Mesothelial cell of epicardium (in vitro differentiated cells): ENCODE measurements at places on chromosomes 6 and 20. TPM values are rescaled to one million over a fixed set of nuclear protein-coding genes. Genes with fewer than 3 reads are reported as not detected.

- no peaks in the 10 kb centered on the region for H3K36me3 ChIP-seq
- DNase-seq: no peak
- peak overlapping the region; percentile 51 for H3K27ac ChIP-seq
- H3K4me3 ChIP-seq: peak overlapping the region; percentile 16
Observed at GRCh38 chr6:11688425-11688709, 90.2 kb downstream of the ADTRP start.

- H3K27ac ChIP-seq: peak overlapping the region; percentile 79
- H3K4me3 ChIP-seq: no peak overlapping the region
- H3K36me3 ChIP-seq: peaks cover 18% of the 10 kb centered on the region
- no peak for DNase-seq
- peaks cover 13% of the 10 kb centered on the region for H3K4me1 ChIP-seq
Observed at GRCh38 chr6:111357705-111358104, 125.3 kb downstream of the REV3L start.

DNA sequence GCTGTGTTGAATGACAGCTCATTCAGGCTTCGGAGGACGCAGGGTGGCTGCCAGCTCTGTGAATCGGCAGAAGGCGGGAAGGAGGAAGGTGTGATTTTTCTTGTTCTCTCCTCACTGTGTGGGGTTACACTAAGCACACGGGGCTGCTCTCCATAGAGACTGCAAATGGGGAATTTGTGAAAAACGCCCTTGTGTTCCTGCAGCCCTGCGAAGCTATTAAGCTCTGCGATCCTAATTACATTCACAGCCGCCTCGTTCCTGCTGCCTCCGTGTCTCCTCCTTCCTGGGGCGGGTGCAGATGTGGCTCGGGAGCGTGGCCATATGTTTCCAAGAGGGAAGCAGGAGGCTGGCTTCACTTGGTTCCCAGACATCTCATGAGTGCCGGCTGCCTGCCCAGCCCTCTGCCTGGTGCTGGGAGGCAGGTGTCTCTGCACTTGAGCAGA is 124.0 kb downstream of the TOX2 start:
- no peaks in the 10 kb centered on the region for H3K36me3 ChIP-seq
- DNase-seq: no peak
- H3K27ac ChIP-seq: no peak overlapping the region
- H3K4me1 ChIP-seq: no peaks in the 10 kb centered on the region
- H3K4me3 ChIP-seq: no peak overlapping the region
- peaks cover 71% of the 10 kb centered on the region for H3K27me3 ChIP-seq

GRCh38 chr6:90401933-90402830 is 105.5 kb upstream of the BACH2 start:
- no peak overlapping the region for H3K27ac ChIP-seq
- no peak for DNase-seq
- H3K36me3 ChIP-seq: no peaks in the 10 kb centered on the region
- no peak overlapping the region for H3K4me3 ChIP-seq
- H3K27me3 ChIP-seq: no peaks in the 10 kb centered on the region
- peaks cover 23% of the 10 kb centered on the region for H3K4me1 ChIP-seq

DNA sequence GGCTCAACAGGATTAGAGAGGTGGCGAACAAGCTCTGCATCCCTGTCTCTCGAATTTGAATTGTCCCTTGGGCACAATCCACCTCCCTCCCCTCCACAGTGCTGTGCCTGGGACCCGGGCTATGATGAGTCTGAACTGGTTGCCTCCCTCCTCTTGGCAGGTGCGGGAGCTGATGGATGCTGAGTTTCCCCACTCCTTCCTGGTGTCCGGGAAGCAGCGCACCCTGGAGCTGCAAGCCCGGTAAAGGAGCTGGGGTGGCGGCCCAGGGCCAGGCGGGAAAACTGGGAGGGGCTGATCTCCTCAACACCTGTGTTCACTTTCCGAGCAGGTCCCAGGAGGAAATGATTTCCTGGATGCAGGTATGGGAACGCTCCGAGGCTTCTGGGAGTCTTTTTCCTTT is 14.9 kb downstream of the FGD2 start:
- H3K27me3 ChIP-seq: no peaks in the 10 kb centered on the region
- no peak for DNase-seq
- no peaks in the 10 kb centered on the region for H3K36me3 ChIP-seq
- H3K4me3 ChIP-seq: no peak overlapping the region

DNA sequence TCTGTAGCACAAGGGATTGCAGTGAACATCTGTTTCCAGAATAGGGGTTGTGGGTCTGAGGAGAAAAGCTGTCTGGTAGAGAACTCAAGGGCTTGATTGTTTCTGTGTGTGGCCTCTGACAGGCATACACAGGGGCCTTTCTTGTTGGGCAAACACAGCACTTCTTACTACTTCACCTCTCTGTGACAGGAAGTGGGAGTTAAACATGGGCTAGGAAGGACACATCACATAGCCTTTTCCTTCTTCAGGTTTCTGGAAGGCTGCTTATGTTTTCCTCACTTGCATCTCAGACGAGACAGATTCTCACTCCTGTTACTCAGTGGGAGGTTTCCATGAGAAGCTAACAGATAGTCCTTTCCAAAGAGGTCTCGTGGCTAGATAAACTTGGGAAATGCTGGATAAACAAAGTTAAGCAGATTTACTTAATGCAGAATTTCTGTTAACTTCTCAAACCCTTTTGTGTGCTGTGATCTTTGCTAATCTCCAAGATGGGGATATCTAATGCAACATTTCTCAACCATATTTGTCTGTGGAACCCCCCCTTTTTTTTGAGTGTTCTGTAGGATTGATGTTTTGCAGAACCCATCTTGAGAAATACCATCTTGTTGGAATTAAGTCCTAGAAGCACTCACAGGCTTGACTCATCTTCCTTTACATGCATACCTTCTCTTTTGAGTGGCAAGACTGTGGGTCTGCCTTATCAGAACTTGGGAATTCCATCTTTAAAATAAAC is 41.9 kb upstream of the RNF8 start:
- H3K4me1 ChIP-seq: peaks cover 11% of the 10 kb centered on the region
- no peaks in the 10 kb centered on the region for H3K27me3 ChIP-seq
- no peak for DNase-seq
- peaks cover 20% of the 10 kb centered on the region for H3K36me3 ChIP-seq

- peaks cover 16% of the 10 kb centered on the region for H3K36me3 ChIP-seq
- H3K27me3 ChIP-seq: no peaks in the 10 kb centered on the region
- no peak overlapping the region for H3K27ac ChIP-seq
- no peak overlapping the region for H3K4me3 ChIP-seq
- H3K4me1 ChIP-seq: no peaks in the 10 kb centered on the region
- no peak for DNase-seq
Observed at GRCh38 chr6:346386-347030, 45.0 kb upstream of the IRF4 start.

The SLC17A2 gene
- not detected in 3 replicates for total RNA-seq

The SPATS1 gene
- total RNA-seq: not detected in 3 replicates

The ASIP gene
- total RNA-seq: not detected in 3 replicates

The PCK1 gene
- total RNA-seq: not detected in 3 replicates
